Stimulated activated CD8-positive, alpha-beta memory T cell treated with anti-CD3 and anti-CD28 coated beads, Interleukin-15, amount 100 ng/mL, for 24 hours (primary cell): ENCODE measurements at places on chromosomes 7 and 10.

DNA sequence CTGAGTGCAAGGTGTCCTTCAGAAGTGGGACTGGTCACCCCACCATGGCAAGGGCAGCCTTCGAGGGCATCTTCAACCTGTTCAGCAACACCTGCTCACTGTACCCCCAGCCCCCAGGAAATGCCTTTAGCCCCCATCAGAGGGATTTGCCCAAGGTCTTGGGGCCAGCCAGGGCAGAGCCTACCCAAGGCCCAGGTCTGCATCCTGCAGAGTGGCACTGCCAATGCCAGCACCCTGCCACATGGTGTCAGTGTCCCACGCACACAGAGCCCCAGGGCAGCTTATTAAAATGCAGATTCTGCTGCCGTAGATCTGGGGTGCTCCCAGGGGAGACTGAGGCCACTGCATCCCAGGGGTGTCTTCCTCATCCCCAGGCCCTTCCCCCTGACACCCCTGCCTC, 106.2 kb upstream of the KCTD7 start:
- DNase-seq: no peak

DNA sequence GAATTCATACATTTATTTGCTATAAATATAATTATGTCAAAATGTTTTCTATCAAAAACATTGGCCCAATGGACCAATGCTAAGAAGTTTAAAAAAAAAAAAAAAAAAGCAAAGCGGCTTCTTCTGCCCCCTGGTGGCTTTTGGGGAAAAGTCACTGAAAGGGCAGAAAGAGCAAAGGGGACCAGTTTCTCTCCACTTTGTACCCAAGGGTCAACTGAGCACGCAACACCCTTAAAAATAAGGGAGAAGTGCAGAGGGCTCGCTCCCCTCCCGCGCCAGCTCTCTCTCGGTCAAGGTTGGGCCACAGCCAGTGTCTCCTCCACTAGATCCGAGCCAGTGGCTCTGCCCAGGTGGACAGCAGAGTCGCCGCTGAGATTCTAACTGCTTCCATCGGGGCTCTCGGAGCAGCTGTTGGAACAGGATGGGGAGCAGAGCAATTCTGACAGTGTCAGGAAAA, 136.4 kb upstream of the FGFR2 start:
- DNase-seq: no peak

- no peak for DNase-seq
These were observed 947.3 kb downstream of the IPMK start for GRCh38 chr10:57320416-57320815.

GRCh38 chr10:84076047-84076388, 63.3 kb upstream of the GHITM start:
- DNase-seq: no peak

DNA sequence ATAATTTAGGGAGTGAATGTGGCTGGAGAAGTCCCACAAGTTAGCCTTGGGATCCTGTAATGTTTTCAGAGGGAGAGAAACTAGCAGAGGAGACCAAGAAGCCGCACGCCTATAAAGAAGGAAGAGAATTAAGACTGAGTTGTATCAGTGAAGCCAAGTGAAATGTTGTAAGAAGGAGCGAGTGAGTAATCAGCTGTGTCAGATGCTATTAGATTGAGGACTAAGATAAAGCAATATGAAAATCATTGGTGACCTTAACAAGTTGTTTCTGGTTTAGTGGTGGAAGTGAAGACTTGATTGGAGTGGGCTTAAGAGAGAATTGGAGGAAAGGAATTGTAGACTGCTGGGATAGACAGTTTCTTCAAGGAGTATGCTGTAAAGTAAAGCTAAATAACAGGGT, 8.8 kb downstream of the CCSER2 start:
- no peak for DNase-seq

- DNase-seq: no peak
These were observed 135.1 kb downstream of the SKAP2 start for GRCh38 chr7:26729150-26729775.

- no peak for DNase-seq
These were observed 46.6 kb downstream of the PWWP2B start for GRCh38 chr10:132443605-132443982.

DNA sequence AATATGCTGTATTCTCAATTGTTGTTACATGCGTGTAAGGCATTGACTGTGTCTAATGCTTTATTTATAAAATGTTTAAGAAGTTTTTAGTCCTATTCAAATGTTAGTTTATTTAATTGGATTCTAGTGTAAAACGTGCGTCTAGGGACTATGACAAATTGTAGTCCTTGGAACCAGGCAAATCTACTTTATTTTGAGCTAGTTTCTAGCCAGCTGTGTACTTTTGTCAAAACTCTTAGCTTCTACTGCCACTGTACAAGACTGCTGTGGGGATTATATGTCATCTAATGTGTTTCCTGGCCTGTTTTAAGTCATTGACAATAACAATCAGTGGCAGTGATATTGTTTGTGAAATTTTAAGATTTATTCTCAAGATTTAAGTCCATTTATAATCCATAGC, 220.5 kb upstream of the SEMA3D start:
- DNase-seq: no peak

GRCh38 chr10:127392351-127393235, 156.5 kb upstream of the NPS start:
- no peak for DNase-seq
